ENCODE measurements at places on chromosomes 12 and 14.

GRCh38 chr14:76086636-76087035 lies 65.1 kb upstream of the GPATCH2L start:
- no peak for DNase-seq

- no peak for DNase-seq
Measured at GRCh38 chr14:23402296-23403138, 5.6 kb downstream of the MYH6 start.

DNA sequence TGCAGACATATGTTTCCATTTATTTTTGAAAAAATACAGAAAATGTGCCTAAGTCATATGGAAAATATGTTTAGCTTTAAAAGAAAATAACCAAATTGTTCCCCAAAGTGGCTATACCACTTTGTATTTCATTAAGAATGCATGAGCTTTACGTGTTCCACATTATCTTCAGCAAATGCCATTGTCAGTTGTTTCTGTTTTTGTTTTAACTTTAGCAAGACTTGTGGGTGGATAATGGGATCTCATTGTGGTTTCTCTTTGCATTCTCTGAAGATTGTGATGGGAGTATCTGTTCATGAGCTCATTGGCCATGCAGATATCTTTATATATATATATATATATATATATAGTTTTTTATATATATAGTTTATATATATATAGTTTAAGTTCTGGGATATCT lies 181.5 kb downstream of the CCER1 start:
- DNase-seq: no peak

DNA sequence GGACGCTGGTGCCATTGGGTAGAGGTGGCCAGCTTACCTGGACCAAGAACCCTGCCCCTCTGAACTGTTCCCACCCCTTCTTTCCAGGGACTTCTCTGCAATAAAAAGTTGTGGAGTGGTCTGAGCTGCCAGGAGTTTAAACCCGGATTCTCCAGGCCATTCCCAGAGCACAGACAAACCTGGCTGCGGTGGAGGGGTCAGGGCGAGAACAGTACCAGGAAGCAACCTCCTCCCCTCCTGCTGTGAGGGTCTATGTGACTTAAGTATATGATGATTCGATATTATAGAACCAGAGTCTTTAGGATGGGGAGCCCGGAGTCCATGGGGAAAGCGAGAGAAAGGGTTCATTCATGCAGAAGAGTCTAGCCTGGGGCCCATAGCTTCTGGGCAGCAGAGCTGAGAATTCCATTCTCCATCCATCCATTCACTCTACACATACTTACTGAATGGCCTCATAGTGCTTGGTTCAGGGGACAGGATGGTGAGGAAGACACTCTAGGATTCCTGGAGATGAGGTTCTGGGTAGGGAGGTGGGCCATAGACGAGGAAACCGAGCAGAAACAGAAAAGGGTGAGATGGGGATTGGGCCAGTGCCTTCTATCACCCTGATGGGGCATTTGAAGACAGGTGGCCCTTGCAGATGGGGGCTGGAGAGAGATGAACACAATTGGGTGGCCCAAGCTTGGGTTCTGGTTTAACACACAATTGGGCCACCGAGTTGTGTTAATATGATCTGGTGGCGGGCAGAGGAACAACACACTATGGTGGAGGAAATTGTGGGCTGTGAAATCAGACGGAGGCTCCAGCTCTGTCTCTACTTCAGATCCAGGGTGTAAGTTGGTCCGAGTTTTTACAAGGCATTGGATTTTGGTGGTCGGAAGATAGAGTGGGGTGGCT lies 5.2 kb downstream of the KRT86 start:
- DNase-seq: no peak

- no peak for DNase-seq
Measured at GRCh38 chr12:126807312-126807865, 1459.6 kb upstream of the TMEM132C start.

GRCh38 chr14:54309615-54310014 lies 87.2 kb upstream of the CDKN3 start:
- DNase-seq: no peak
